Dermis microvascular lymphatic vessel endothelial cell (primary cell): ENCODE measurements at places on chromosomes 6 and 20.
A peak's percentile ranks its signal among the peaks of the same experiment; 100 is the strongest.

- no peak for DNase-seq
These were observed 113.9 kb downstream of the RIN2 start for GRCh38 chr20:19872001-19872400.

DNA sequence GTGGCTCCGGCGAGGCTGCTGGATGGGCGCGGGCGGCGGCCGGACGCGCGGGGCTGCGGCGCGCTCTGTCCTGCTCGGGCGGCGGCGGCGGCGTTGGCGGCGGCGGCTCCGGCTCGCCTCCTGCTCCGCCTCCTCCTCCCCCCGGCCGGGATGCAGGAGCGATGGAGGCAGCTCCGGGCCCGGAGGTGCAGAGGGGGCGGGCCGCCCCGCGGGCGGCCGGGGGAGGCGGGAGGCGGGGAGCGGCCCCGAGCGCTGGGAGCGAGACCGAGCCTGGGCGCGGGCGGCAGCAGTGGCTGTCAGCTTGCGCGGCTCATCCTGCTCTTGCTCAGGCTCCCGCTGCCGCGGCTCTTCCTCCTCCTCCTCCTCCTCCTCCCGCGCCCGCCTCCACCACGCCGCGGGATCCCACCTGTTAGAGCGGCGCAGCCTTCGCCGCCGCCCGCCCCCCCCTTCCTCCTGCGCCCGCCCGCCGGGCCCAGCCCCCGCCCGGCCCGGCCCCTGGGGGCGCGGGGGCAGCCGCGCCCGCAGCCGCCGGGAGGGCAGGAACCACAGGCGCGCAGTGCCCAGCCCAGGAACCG, at the start of gene NOL4L:
NOL4L (minus strand) TSS at position 323 of the 575 bp plus-strand sequence. CDS start 443 bp downstream, outside the sequence.
- no peak for DNase-seq

- DNase-seq = peak; percentile 41
These were observed 297.2 kb downstream of the GJA1 start for GRCh38 chr6:121732641-121733040.

GRCh38 chr6:170177772-170178560, 112.9 kb downstream of the DLL1 start:
- no peak for DNase-seq

GRCh38 chr20:63166193-63167020, 49.5 kb downstream of the YTHDF1 start:
- DNase-seq = no peak

- no peak for DNase-seq
These were observed 148.5 kb downstream of the MRPL14 start for GRCh38 chr6:43978473-43979346.

- DNase-seq = no peak
These were observed 45.1 kb downstream of the CPNE5 start for GRCh38 chr6:36793913-36794712.

DNA sequence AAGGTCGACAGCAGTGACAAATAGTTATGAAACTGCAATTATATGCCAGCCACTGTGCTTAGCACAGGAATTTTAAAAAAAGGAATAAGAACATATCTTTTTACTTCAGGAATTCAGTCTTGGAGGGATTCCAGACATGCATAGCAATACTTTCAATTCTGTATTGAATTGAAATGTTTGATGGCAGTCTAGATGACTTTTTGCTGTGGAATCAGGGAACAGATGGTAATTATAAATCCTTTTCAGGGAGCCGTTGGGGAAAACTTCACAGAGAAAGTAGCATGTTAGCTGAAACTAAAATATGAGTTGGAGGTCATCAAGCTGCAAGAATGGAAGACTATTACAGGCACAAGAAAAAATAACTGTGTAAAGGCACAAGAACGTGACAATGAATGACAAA, 74.8 kb downstream of the IMPG1 start:
- no peak for DNase-seq

DNA sequence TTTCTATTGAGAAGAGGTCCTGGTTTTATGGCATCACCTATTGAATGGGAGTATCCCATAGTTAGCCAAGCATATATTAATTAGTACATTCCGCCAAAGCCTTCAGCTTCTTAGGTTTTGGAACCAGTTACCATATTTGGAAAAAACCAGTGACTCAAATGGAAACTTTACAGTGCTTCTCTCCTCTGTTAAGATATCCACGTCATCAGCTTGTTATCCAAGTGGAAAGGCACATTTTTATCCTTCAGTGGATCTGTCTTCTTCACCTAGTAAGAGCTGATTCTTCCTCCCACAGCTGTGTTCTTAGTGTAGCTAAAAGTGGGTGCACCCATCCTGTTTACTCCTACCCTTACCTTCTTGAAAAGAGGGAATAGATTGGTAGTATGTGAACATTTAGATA, 34.5 kb downstream of the TPD52L1 start:
- DNase-seq = no peak

DNA sequence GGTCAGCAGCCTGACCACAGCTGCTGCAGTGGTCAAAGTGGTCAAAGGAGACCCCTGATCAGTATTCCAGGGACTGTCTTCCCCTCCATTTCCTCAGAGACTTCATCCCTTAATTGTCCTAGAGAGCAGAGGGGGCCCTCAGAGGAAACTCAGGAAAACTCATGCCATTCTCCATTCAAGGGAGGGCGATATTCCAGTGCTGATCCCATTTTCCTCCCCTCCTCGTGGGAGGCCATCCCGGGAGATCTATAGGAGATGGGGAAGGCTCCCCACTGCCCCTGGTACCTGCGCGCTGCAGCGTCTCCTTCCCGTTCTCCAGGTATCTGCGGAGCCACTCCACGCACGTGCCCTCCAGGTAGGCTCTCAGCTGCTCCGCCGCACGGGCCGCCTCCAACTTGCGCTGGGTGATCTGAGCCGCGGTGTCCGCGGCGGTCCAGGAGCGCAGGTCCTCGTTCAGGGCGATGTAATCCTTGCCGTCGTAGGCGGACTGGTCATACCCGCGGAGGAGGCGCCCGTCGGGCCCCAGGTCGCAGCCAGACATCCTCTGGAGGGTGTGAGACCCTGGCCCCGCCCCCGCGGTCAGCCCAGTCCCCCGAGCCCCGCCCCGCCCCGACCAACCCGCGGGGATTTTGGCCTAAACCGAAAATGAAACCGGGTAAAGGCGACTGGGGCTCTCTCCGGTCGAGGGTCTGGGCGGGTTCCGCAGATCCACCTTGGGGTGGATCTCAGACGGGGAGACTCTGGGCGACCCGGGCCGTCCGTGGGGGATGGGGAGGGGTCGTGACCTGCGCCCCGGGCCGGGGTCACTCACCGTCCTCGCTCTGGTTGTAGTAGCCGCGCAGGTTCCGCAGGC, 878 bp downstream of the HLA-C start:
- DNase-seq = peak; percentile 70

DNA sequence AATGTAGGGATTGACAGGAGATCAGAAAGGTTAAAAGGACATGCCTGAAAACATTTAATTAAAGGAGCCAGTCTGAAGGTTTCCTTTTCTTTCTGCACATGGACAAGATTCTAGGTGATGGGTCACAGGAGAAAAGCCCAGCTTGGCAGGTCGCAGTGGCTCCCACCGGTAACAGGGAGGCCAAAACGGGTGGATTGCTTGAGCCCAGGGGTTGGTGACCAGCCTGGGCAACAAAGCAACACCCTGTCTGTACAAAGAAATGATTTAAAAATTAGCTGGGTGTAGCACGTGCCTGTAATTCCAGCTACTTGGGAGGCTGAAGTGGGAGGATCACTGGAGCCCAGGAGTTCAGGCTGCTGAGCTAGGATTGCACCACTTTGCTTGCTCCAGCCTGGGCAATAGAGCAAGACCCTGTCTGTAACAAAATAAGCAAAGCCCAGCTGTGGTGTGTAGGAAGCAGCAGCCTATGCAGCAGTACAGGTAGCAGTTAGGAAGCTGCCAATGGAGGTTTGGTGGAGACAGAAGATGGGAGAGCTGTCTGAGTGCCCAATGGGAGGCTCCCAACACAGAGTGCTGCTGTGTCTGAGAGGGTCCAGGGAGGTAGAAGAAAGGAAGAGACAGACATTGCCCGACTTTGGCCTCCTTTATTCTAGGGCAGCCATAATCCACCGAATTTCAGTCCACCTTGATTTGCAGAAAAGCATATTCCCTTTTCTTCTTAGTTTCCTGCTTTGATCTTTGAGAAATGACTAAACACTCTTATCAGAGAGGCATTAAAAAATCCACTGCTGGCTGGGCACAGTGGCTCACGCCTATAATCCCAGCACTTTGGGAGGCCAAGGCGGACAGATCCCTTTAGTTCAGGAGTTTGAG, 7.1 kb upstream of the AP5S1 start:
- DNase-seq = no peak

DNA sequence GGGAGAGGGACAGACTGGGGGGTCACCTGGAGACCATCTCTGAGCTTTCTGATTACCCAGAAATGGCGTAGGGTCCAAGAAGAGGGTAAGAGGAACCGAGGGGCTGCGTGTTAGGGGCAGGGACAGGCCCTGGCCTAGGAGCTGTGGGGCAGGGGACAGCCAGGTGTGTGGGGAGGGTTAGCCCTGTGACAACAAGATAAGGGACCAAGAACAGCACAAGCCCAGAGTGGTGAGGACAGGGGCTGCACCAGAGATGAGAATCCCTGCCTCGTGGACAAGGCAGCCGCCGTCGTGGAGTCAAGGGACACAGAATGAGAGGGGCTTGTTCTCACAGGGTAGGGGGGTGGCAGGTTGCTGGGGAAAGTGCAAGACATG, 449 bp upstream of the AVP start:
- no peak for DNase-seq

DNA sequence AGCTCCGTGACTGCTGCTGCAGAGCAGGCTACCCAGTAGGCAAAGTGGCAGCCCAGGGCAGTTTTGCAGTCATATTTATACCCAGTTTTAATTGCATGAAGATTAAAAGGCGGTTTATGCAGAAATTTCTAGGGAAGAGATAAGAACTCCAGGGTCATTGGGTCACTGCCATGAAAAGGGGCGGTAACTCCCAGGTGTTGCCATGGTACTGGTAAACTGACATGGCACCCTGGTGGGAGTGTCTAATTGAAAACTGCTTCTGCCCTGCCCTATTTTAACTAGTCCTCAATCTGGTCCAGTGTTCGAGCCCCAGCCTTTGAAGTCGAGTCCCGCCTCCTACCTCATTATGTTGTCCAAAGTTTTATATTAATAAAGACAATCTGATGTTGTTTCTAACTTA, 75.0 kb upstream of the FUCA2 start:
- DNase-seq = no peak

GRCh38 chr6:48961781-48962415, 501.2 kb downstream of the MMUT start:
- no peak for DNase-seq

DNA sequence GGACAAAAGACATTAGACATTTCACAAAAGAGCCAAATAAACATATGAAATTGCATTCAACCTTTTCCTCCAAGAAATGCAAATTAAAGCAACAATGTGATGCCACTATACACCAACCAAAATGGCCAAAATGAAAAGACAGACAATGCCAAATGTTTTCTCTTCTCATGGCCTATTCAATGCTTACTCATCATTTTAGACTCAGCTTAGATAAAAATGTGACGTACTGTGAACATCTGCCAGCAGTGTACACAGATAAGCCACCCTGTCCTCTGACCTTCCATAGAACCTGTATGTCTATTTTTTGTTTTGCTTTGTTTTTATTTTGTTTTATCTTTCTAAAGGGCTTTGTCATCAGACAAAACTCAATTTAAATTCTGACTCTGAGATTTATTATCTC, 385.2 kb downstream of the FRK start:
- no peak for DNase-seq

GRCh38 chr6:80003826-80004172, 650 bp upstream of the TTK start:
- no peak for DNase-seq

DNA sequence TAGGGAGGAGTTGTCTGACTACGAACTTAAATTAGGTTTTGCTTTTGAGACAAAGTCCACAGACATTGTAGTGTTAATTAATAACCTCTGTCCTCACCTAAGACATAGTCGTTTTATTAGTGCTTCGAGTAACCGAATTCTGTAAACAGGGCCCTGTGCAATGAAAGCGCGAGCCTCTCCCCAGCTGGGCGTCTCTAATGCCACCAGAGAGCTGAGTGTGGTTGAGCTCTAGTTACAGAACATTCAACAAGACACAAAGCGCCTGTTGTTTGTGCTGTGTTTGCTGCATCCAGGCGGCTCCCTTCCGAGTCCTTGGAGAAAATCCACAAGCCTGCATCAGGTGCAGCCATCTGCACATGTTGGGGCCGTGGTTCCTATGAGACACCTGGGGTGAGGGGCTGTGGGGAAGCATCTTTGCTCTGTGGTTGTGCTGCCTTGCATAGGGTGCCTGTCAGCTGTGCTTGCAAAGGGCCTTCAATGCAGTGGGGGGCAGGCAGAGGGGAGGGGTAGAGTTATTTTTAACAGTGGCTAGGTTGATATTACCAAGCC, 63.9 kb downstream of the CD164 start:
- DNase-seq = no peak

GRCh38 chr6:18053078-18053477, 65.6 kb upstream of the KIF13A start:
- no peak for DNase-seq

DNA sequence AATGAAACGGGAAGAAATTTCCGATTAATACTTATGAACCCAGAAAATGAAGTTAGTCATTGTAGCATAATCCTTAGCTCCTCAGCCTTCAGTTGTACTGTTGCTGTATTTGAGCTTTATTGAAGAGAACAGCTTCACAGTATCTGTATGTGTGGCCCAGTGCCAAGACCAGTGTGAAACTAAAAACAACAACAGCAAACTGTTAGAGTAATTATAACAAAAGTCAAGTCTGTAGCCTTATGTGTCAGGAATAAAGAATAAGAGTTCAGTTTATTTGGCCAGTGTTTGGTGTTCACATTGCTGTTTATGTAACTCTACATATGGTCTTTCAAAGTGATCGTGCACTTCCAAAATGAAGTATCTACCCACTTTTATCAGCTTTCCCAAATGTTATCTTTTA, 70.9 kb downstream of the ARID1B start:
- no peak for DNase-seq

GRCh38 chr20:39070484-39071231, 108.5 kb downstream of the DHX35 start:
- no peak for DNase-seq

DNA sequence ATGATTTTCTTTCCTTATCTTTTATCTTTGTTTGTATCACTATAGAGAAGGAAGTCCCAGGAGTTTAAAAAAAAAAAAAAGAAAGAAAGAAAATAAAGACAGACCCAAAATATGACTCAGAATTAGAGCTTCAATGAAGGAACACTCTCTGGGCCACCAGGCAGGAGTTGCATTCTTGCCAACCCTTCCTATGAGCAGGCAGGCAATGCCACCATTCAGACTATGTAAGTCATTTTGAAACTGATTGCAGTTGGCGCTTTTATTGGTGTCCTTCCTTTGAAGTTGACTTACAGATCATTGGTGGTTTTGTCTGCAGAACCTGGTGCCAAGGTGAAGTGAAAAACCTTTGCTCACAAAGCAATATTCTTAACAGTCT, 50.3 kb downstream of the MYB start:
- DNase-seq = no peak

- no peak for DNase-seq
These were observed 85.2 kb downstream of the PRSS35 start for GRCh38 chr6:83597511-83597910.

DNA sequence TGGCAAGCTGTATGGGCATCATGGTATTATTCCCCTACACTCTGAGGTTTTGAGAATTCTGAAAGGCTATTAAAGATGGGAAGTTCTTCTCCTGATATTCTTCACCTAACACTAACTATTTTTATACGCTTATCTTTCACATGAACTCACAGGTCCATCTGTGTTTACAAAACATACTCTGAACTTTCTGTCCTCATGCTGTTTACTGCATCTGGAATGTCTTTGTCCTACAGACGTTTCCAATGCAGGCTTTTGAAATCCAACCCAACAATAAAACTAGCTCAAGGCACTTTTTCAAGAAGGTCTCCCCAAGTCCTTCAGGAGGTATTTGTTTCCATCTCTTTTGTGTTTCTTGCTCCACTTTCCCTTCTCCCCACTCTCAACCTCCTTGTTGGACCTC, 60.5 kb upstream of the MLIP start:
- no peak for DNase-seq
